NCI-H446 treated with DMSO at 0.1 percent for 48 hours (cell line): ENCODE measurements at places on chromosomes 4 and X.

GRCh38 chr4:99856166-99856565, 38.1 kb downstream of the LAMTOR3 start:
- no peak for DNase-seq

- DNase-seq: no peak
Observed at GRCh38 chrX:76109654-76110053, 63.2 kb upstream of the PBDC1 start.

DNA sequence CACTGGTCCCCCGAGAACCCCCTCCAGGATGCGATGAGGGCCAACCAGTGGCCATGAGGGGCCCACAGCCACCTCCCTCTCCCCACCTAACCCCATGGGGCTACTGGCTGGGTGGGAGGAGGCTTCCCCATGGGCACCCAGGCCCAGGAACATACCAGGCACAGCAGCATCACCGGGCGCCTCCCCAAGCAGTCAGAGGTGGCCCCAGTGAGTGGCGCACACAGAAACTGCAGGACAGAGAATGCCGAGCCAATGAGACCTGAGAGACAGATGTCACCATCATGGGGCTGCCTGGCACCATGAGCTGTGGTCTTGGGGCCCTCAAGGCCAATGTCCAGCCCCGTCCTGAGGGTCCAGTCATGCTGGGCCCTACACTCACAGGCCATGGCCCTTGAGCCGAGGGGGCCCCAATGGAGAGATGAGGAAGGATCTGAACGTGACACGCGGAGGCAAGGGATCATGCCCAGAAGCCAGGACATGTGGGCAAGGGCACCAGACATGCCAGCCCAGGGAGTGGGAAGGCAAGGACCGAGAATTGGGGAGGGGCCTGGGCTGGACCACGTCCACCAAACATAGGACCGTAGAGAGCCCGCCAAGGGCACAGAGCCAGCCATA, 30.1 kb downstream of the NOP14 start:
- no peak for DNase-seq

DNA sequence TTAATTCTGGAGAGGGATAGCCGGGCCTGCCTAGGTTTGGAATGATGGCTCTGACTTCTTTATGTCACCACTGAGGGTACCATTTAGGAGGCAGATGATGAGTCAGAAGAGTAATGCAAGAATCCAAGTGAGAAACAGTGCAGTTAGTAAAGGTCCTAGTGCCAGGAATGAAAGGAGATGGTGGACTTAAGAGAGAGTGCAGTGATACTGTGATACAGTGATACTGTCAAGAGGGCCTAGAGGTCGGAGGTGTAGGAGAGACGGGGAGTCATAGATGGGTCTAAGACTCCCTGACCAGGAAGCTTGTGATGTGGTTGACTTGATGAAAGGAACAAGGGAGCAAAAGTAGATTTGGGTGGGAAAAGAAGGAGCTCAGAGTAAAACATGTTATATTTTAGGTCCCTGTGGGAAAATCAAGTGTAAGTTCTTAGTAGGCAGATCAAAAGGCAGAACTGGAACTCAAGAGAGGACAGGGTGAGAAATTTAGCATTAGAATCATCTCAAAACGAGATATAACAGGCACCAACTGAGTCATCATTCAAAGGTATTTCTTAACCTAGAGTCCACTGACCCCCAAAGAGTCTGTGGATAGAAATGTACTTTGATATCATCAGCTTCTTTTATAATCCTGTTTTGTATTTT, 85.0 kb downstream of the NFKB1 start:
- DNase-seq: no peak

GRCh38 chrX:32985544-32985943, 225.8 kb downstream of the DMD start:
- DNase-seq: no peak

GRCh38 chrX:85870585-85870984, 176.8 kb downstream of the CHM start:
- DNase-seq: no peak

DNA sequence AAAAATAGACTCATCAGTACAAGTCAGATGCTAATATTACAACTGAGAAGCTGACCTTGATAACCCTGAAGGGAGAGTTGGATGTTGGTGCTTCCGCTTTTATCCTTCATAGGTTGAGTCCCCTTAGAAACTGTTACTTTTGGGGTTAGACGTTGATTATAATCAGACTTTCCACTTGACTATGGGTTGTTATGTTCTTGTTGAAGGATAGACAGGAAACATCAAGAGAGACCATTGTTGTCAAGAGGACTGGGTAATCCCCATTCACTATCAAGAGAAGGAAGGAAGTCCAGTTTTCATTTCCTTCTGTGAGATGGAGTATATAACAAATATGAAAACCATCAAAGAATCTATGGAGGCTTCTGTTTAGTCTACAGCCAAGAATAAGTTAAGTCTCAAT, 229.9 kb upstream of the AFF2 start:
- no peak for DNase-seq

DNA sequence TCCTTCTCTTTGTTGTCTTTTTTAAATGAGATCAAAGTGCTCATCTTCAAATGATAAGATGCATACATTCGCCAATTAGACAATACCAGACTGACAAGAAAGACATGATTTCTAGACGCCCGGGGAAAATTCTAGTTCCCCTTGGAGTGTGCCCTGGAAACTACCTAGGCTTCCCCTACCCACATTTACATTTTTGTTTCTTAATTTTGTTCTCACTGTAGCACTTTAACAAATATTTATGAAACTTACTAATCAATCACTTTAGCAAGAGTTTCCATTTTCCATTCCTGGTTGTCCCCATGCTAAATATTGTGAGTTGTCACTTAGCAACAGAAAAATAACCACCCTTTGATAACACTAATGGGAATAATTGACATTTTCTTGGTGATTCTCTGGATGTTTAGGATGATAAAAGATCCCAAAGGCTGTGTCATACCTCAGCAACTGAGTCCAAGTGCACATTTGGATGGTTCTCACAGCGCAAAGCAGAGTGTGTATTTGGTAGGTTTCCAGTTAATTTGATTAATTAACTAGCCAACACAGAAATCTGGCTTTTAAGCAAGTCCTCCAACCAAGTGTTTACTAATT, 69.6 kb downstream of the FGFBP1 start:
- no peak for DNase-seq

GRCh38 chr4:48275247-48275646, 5.6 kb upstream of the TEC start:
- DNase-seq: no peak

DNA sequence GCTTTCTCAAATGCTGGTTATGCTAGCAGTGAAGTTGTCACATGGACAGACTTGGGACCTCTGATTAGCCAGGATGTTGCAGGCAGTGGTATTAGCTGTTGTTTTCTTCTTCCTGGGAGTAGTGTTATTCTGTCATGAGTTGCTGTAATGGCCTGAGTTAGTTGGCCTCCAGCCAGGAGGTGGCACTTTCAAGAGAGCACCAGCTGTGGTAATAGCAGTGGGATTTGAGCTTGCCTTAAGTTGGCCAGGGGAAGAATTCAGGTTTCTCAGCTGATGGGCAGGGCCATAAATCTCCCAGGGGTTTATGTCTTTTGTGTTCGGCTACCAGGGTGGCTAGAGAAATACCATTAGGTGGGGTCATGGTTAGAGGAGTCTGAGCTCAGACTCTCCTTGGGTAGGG, 132.6 kb downstream of the GLUD2 start:
- no peak for DNase-seq

- DNase-seq: no peak
Observed at GRCh38 chrX:155985208-155985607, 12.3 kb upstream of the IL9R start.

DNA sequence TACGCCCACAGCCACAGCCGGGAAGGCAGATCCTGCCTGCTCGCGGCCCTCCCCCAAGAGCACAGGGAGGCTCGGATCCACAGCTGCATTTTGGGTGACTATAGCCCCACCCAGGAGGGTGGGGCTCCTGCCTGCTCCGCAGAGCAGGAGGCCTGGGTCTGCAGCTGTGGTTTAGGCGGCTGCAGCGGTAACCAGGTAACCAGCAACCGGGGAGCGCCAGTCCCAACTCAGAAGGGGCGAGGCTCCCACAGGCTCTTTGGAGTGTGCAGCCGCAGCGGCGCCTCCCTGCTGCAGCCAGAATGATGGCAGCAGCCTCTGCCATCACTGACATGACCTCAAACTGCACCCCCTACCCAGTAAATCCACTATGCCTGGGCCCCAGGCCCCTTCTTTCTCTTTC, 148.0 kb upstream of the F9 start:
- DNase-seq: no peak

DNA sequence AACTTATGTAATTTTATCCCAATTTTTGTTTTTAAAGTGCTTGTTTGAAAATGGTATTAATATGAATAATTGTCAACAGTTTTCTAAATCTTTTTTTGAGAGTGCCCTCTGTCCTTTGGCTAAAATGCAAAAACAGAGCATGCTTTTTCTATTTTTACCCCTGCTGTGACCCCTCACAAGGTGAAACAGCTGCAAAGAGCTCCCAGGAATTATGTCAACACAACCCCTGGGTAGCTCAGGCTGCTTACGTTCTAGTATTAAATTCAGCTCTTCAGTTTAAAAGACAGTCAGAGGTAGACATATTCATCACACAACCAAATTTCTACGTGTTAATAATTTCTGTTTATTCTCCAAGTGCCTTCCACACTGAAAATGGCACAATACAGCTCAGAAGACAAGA, 367.5 kb downstream of the PRDM5 start:
- DNase-seq: no peak

- DNase-seq: no peak
Observed at GRCh38 chr4:97984545-97985131, 158.6 kb downstream of the STPG2 start.

DNA sequence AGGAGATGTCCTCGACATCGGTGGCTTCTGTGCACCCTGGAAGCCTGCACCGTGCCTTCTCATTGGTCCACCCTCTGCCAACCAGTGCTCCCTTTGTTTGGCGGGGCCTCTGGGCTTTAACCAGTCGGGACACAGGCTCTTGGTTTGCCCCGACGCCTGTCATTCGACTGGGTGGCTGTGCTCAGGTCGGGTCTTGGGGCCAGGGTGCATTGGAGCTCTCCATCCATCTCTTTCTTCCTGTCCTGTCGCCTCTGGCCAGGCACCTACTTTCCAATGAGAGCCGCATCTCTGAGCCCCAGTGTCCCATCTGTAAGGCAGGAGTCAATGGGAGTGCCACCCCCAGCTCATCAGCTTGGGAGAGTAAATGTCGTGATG, 37.2 kb upstream of the NHSL2 start:
- no peak for DNase-seq

DNA sequence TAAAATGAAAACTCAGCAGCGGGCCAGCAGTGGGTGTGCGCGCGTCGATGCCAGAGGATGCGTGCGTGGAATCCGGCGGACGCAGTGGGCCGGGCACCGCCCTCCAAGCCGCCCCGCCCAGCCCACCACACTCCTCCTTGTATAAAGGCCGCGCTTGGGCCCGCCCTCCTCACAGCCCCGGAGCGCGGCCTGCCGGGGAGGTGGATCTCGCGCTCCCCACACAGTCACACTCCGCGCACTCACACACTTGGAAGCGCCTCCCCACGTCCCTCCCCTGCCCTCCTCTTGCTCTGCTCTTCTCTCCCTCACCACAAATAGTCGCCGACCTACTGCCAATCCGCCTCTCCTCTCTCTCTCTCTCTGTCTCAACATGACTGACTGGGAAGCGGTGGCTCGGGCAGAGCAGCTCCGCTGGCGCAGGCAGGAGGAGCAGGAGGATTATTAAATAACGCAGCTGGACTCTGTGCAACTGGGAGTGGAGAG, at the start of gene CCSER1:
CCSER1 (plus strand) TSS at position 172 of the 483 bp plus-strand sequence.
- DNase-seq: peak; percentile 87

- DNase-seq: no peak
Observed at GRCh38 chr4:38512840-38513239, 151.2 kb upstream of the KLF3 start.

GRCh38 chrX:2272337-2272736, 228.4 kb downstream of the DHRSX start:
- no peak for DNase-seq

DNA sequence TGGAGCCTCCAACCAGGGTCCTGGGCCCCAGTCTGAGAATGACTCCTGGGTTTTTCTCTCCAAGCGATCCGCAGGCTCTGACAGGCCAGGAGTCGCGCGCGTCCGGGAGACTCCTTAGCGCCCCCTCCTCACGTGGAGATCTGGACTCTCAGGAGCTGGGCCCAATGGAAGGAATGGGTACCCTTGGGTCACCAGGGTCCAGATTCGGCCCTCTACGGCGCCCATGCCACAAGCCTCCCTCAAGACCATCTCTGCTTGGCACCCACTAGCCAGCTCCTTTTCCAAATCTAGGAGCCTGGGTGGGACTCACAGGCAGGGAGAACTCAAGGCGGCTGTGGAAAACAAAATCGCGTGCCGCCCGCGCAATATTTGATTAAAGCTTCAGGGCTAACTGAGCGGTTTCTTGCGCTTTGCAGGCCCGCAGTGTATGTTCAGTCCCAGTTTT, 7.1 kb downstream of the HAND2 start:
- DNase-seq: no peak

GRCh38 chr4:11451716-11452115, 23.0 kb upstream of the HS3ST1 start:
- DNase-seq: no peak

- DNase-seq: no peak
Observed at GRCh38 chrX:67558267-67558666, 14.4 kb downstream of the AR start.

DNA sequence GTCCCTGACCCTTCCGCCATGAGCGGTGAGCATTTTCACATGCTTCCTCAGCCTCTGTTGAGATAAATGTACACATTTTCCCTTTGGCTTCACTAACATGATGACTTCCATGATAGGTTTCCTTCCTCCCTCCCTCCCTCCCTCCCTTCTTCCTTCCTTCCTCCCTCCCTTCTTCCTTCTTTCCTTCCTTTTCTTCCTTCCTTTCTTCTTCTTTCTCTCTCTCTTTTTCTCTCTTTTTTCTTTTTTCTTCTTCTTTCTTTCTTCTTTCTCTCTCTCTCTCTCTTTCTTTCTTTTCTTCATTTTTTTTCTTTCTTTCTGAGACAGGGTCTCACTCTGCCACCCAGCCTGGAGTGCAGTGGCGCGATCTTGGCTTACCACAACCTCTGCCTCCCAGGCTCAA, 8.9 kb downstream of the HGFAC start:
- DNase-seq: no peak

DNA sequence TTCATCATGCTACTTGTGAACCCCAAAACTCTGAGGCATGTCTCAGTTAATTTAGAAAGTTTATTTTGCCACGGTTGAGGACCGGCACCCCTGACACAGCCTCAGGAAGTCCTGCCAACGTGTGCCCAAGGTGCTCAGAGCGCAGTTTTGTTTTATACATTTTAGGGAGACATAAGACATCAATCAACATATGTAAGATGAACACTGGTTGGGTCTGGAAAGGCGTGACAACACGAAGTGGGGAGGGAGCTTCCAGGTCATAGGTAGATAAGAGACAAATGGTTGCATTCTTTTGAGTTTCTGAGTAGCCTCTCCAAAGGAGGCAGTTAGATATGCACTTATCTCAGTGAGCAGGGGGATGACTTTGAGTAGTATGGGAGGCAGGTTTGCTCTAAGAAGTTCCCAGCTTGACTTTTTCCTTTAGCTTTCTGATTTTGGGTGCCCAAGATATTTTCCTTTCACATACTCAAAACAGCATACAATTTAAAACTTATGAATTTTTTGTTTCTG, 98.9 kb downstream of the SYTL5 start:
- DNase-seq: no peak
